T47D (cell line): ENCODE measurements at places on chromosomes 1 and 21.

DNA sequence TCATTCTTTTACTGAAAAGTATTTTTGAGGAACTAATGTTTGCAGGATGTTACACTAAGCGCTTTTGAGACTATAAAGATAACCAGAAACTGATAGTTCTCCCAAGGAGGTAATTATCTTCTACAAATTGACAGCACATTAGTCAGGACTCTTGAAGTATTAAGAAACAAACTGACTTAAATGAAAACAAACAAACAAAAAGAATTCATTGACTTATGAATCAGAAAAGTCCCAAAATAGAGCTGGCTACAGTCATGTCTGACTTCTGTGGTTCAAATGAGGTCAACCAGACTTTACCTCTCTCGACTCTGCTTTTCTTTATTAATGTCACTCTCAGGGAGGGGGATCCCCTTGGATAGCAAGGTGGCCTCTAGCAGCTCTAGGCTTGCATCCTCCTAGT, 296.8 kb downstream of the TPR start:
- no peak for DNase-seq

GRCh38 chr1:160494620-160495019, 28.4 kb downstream of the SLAMF6 start:
- no peak for DNase-seq

DNA sequence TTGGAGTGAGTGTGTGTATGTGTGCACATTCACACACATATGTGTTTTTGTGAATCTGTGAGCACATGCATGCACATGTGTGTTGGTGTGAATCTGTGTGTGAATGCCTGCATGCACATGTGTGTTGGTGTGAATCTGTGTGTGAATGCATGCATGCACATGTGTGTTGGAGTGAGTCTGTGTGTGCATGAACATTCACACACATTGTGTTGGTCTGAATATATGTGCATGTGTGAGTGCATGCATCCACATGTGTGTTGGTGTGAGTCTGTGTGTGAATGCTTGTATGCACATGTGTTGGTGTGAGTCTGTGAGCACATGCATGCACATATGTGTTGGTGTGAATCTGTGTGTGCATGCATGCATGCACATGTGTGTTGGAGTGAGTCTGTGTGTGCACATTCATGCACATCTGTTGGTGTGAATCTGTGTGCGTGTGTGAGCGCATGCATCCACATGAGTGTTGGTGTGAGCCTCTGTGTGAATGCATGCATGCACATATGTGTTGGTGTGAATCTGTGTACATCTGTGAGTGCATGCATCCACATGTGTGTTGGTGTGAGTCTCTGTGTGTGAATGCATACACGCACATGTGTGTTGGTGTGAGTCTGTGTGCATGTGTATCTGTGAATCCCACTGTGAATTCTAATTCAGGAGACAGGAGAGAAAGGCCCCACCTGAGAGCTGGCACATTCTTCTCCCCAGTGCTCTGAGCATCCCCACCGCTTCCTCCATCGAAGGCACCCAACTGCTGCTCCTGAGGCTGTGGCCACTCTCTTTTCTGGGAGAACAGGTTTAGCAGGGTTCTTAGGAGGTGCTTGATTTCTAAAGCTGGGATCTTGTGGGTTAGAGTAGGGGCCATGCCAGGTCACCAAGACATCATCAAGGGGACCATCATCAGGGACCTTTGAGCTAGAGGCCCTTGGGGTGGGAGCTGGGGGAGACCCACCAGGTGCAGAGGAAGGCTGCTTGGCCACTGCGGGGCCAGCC, 117.5 kb upstream of the ARHGEF16 start:
- peak; percentile 53 for DNase-seq

DNA sequence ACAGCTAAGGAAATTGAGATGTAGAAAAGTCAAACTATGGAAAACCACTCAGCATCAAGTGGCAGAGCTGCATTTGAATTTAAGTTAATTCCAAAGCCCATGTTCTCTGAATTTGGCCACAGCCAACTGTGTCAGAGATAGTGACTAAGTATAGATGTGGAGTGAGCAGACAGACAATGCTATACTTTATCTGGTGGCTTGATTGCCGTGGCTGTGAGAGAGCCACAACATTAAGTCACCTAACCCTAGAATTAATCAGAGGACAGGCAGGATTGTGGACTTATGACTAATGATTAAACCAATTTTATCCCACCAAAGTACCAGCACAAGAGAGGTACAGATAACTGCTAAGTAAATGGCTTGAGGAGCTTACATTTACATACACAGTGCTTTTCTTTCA, 209.8 kb downstream of the TPR start:
- DNase-seq, result no peak

DNA sequence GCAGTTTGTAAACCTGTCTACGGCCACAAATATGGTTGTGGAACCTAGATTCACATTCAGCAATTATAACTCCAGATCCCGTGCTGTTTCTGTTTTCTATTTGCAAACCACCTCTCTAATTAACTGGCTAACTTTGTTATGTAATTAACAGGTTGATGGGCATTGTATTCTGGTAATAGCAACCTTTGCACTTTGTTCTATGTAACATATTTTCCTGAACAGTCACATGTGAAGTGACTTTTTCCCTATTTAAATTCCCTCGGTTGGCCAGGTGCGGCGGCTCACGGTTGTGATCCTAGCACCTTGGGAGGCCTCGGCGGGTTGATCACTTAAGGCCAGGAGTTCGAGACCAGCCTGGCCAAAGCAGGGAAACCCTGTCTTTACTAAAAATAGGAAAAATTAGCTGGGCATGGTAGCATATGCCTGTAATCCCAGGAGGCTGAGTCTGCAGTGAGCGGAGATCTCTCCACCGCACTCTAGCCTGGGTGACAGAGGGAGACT, 1.4 kb downstream of the ACADM start:
- DNase-seq, result peak; percentile 41

GRCh38 chr1:147837129-147837963, 65.2 kb upstream of the GJA8 start:
- no peak for DNase-seq

- DNase-seq, result no peak
Observed at GRCh38 chr1:156629823-156630449, 10.7 kb downstream of the HAPLN2 start.

- DNase-seq, result no peak
Observed at GRCh38 chr1:161439280-161440232, 65.7 kb upstream of the FCGR2A start.

- DNase-seq, result no peak
Observed at GRCh38 chr1:209839875-209840546, 12.2 kb downstream of the UTP25 start.

- no peak for DNase-seq
Observed at GRCh38 chr1:100703716-100704115, 15.8 kb upstream of the VCAM1 start.

GRCh38 chr1:78210175-78210574, 164.4 kb downstream of the GIPC2 start:
- DNase-seq, result no peak

DNA sequence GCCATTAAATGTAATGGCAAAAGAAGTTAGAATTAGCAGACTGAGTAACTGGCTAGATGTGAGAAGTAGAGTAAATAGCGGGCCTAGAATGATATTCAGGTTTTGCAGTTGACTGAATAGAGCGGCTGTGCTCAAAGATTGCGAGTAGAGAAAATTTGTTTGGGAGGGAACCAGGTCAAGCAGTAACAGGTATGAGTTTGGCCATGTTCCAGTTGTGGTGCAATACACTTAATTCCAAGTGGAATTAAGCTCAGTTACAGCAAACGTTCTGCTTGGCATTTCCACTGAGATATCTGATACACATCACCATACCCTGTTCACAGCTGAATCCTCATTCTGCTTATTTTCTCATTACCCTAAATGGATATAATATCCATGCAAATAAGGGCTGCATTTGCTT, 1382.9 kb downstream of the MRPL39 start:
- no peak for DNase-seq

DNA sequence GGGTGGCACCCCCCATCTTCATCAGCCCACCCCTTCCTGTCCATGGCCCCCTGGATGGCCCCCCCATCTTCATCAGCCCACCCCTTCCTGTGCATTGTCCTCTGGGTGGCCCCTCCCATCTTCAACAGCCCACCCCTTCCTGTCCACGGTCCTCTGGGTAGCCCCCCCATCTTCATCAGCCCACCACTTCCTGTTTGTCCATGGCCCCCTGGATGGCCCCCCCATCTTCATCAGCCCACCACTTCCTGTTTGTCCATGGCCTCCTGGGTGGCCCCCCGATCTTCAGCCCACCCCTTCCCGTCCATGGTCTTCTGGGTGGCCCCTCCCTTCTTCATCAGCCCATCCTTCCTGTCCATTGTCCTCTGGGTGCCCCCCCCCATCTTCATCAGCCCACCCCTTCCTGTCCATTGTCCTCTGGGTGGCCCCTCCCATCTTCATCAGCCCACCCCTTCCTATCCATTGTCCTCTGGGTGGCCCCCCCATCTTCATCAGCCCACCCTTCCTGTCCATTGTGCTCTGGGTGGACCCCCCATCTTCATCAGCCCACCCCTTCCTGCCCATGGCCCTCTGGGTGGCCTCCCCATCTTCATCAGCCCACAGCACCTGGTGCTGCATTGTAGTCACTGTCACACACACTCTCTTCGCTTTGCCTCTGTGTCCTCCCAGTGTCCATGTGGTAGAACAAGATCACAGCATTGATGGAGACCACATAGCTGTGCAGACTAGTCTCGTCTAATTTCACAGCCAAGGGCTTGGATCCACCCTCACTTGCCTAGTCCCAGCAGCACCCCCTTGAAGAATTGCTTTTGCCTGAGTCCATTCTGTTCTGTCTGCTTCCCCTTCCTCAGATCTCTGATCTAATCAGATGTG, 95.9 kb downstream of the PCBP3 start:
- no peak for DNase-seq

DNA sequence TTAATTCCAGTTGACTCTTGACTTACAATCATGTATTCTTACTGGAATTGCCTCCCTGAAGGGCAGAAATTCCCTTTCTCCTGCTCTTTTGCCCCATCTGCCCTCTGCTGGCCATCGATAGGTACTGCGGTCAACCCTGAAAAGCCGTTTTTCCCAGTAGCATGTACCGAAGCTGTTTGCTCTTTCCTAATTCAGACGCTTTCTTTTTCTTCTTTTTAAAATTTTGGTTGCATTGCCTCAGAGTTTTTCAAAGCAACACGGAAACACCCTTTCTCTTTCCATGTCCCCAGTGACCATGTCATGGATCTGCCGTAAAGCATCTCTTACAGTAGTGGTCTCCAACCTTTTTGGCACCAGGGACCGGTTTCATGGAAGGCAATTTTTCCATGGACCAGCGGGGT, 164.2 kb upstream of the C1orf21 start:
- DNase-seq, result peak; percentile 76

DNA sequence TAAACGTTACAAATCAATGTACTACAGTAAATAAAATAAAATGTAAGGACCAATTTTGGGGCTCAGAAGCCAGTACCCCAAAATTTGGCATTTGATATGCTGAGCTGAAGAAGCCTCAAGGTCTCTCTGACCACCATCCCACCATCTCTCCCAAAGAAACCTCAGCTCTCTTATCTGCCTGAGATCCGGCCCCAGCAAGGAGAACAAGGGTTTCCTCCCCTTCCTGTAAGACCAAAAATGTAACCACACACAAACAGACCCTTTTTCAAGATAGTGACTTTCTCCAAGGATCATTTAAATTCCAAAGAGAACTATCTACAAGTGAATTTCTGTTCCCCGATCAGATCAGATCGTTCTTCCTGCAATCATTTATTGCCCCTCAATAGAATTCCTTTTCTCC, 68.1 kb upstream of the SLC45A1 start:
- no peak for DNase-seq

DNA sequence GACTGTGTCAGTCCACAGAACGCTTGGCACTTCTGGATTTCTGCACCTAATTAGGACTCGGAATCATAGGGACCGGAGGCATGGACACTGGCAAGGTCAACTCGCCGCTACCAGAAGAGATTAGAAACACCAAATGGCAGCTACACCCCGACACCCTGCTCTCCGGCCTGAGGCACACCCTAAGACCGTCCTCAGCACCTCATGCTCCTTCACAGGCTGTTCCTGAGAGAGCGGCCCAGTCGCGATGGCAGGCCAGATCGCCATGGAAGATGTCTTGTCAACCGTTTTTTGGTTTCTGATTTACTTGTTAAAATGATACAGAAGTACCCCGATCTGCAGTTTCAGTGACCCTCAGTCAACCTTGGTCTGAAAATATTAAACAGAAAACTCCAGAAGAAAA, 46.8 kb downstream of the NPHP4 start:
- DNase-seq, result no peak

GRCh38 chr1:198157847-198158725, 1.3 kb downstream of the NEK7 start:
- no peak for DNase-seq

DNA sequence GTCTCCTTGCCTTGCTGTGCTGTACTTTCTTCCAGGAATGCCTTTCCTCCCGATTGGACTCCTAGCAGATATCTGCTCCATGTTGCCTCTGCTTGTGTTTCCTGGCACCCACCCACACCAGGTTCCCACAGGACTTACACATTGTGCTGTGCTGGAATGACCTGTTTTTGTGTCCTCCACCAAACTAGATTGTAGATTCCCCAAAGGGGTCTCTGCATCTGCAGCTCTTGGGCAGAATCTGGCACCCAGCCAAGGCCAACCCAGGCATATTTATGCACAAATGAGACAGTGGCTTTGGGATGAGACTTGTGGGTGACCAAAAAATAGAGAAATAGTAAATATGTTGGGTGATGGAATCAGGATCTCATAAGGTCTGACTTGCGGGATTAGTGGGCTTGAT, 278.2 kb downstream of the RRAGC start:
- no peak for DNase-seq

GRCh38 chr1:200281201-200281835, 128.5 kb downstream of the ZNF281 start:
- no peak for DNase-seq

DNA sequence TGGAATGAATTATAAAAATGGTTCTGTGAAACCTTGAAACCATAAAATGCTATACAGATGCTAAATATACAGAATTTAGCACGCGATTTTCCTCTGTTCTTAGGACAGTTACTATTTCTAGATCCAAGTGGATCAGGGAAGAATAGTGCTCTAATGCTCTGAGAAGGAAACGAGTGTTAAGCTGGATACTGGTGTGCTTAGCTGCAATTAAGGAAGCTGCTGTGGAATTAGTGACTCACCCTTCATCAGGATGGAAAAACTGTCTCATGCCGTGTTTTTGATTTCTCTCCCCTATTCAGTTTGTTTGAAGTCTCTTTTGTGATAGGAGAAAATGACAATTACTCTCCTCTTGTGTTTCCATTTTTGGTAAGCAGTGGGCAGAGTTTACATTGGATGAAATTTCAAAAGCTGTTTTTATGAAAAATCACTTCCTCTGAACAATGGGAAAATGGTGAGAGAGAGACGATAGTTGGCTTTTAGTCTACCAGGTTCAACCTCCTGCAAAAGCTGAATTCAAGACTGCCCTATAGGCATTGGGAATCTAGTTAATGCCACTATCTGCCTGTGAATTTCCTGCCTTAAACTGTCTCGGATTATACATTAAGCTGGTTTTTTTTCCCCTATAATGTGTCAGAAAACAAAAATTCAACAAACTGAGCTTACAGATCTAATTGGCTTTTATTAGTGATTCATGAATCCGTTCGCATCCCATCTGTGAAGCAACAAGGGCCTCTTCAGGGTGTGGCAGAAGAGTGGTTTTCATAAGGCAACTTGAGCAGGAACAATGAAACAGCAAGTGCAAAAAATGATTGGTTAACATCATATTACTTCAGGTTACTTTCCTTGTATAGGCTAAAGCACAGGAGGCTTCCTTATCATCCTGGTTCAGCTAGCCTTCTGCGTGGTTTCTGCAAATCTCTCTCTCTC, 179.8 kb downstream of the ST6GALNAC3 start:
- no peak for DNase-seq

GRCh38 chr21:37220433-37220980, 46.6 kb downstream of the VPS26C start:
- no peak for DNase-seq
